ENCODE measurements at places on chromosomes 3 and 15.
A peak's percentile ranks its signal among the peaks of the same experiment; 100 is the strongest.

DNA sequence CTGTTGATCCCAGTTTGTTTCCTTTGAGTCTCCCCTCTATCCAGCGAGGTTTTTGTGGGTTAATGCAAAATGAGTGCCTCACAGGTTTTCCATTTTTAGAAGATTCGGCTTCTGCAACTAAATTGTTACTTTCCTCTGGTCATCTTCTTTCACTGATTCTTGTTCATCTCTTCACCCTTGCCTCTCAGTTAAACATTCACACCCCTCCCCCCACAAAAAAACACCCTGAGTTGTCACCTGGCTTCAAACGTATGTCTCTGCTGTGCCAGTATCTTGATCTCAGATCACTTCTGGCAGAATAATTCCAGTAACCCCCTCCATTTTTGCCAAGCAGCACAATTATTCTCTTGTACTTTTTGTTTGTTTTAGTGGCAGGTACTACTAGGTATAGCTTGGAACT lies 12.3 kb upstream of the CLDN16 start:
- no peak for DNase-seq

- DNase-seq = peak; percentile 100
Observed at GRCh38 chr3:133573054-133573628, 345 bp upstream of the CDV3 start.

DNA sequence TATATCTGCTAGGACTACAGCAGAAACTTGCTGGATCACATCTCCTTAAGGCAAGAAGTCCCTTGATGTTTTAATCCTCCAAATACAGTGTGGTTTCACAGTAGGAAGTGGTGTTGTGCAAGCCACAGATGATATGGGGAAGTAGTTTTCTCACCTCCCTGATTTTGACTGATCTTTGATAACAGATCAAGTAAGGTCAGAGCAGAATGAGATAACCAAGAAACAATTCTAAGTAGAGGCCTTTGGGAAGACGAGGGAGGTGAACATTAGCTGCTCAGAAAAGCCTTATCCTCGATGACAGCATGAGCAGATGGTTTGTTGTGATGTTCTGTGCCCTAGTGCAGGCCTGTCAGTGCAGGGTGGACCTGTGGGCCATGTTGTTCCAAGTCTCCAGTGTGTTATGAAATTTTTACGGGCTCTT lies 61.3 kb downstream of the RIOX2 start:
- no peak for DNase-seq

GRCh38 chr3:115525731-115526130 lies 97.6 kb upstream of the GAP43 start:
- no peak for DNase-seq

GRCh38 chr3:48595526-48596121 lies 495 bp upstream of the COL7A1 start:
- no peak for DNase-seq

DNA sequence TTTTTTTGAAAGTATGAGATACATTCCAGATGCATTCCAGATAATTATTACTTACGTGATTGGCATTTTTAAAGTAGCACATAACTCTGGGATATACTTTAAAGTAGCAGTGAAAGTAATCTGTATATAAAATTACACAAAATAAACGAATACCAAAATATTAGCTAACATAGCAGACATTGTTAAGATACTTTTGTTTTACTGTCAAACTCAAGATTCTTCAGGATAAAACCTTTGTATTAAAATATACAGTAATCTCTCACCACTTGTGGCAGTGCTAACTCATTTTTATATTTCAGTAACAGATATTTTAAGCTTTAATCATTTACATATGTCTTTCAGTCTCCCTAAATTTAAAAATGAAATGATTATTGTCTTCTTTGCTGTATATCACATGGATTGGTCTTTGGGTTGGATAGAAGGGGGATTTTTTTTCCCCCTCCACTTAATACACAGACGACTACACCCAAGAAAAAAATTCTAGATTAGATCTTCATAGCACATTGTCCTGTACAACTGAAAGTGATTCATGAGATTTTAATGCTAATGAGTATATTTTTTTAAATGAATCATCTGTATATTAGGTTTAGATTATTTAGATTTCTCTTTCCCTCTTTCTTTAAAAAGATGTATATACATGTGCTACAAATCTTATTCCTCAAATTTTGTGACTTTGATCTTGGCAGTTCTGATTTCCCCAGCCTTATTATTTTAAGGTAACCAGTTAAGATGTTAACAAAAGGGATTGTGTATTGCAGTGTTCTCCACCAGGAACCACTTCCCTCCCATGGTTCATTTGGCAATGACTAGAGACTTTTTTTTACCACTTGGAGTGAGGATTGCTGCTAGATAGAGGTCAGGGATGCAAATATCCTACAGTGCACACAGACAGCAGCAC lies 24.5 kb upstream of the EBLN2 start:
- no peak for DNase-seq

DNA sequence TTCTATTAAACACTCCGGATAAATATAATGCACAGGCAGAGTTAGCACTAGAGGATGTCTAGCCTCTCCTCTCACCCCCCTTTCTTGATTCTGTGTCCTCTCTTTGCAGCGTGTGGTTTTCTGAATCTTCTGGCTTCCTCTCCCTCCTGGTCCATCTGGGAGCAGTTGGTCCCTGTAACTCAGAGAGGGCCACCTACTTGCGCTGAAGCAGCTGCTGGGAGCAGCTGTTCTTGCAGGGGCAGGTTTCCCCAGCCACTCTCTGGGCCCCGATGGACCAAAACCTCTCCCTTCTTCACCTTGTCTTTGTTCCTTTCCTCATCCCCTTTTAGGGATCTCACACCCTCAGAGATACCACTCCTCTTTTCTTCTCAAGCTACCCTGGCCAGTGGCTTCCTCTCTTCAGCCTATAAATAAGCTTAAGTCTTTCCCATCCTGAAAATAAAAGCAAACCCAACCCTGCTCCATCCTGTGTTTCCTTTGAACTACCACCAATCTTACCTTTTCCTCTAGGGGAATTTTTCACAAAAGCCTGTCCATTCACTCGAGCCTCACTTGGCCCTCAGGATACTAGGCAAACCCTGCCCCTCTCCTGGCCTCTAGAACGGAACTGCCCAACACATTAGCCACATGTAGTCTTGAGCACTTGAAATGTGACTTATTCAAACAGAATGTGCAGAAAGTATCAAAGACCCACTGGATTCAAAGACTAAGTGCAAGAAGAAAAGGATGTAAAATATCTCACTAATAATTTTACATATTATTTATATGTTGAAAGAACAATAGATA lies 59.7 kb downstream of the STARD5 start:
- DNase-seq = no peak

GRCh38 chr15:42220216-42220615 lies 12.1 kb upstream of the VPS39 start:
- no peak for DNase-seq

DNA sequence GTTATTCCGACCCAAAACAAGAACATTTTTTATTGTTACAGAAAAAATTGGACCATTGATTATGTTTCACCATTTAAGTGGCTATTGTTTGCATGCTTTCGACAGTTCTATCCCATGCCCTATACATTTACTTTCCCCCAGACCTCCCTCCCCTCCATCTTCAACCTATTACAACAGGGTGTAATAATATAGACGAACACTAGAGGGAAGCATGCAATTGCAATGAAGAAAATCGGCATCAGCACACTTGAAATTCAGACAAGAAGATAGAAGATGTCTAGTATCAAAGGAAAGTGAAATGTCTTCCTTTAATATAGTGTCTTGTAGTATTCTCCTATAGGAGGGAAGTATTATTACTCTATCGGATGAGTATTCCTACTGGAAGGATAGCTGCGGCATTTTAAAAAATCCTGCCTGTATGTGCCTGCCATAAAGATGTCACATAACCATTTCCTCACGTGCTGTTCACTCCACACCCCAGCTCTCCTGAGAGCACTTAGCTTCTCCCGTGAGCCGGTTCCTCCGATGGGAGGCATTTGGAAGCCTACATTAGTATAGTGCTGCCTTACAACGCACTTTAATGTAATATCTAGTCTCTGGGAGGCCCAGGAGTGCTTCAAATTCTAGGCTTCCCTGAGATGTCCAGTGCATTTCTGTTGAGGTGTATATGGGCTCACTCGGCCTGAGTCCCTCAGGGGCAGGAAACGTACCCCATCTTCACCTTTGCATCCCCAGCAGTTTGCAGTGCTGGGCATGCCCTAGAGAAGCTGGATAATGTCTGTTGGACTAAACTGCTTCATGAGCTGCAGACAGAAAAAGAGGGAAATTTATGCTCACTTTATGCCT lies 17.8 kb upstream of the ERICH6 start:
- DNase-seq = no peak
